ENCODE measurements at places on chromosomes 1 and 21.

GRCh38 chr1:27361044-27361402 lies 5.7 kb downstream of the MAP3K6 start:
- DNase-seq = no peak

GRCh38 chr1:85322655-85323054 lies 46.2 kb upstream of the BCL10 start:
- no peak for DNase-seq

DNA sequence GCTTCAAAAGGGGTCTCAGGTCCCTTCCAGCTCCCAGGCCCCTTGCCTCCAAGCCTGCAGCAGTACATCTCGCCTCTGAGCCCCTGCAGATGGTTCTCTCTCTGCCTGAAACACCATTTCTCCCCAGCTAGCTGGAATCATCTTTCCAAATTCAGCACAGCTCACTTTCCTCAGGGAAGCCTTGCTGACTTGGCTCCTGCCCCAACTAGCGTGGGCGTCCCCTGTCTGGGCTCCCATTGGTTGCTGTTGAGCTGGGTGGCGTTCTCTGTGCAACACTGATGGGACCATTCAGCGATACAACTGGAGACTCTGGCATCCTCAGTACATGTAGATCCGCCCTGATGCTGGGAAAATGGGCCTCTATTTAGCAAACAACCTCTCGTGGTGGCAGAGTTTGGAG lies 141.3 kb upstream of the IGSF21 start:
- no peak for DNase-seq

DNA sequence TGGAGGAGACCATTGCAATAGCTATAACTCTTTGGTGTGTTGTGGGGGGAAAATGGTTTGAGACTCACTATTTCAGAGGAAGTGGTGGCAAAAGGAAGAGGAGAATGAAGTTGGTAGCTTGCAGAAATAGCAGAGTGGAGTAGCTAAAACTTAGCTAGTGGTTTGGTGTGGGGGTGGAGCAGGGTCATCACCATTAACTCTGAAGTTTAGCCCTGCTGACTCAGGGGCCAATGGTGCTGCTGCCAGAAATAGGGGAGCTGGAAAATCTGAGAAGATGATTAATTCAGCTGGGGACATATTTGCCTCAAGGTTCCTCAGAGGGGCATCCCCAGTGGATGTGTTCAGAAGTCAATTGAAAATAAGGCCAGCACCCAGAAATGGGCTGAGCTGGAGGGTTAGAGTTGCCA lies 65.4 kb downstream of the RUNX1 start:
- DNase-seq = peak; percentile 27

GRCh38 chr1:59705466-59706302 lies 109.1 kb upstream of the HOOK1 start:
- DNase-seq = no peak

DNA sequence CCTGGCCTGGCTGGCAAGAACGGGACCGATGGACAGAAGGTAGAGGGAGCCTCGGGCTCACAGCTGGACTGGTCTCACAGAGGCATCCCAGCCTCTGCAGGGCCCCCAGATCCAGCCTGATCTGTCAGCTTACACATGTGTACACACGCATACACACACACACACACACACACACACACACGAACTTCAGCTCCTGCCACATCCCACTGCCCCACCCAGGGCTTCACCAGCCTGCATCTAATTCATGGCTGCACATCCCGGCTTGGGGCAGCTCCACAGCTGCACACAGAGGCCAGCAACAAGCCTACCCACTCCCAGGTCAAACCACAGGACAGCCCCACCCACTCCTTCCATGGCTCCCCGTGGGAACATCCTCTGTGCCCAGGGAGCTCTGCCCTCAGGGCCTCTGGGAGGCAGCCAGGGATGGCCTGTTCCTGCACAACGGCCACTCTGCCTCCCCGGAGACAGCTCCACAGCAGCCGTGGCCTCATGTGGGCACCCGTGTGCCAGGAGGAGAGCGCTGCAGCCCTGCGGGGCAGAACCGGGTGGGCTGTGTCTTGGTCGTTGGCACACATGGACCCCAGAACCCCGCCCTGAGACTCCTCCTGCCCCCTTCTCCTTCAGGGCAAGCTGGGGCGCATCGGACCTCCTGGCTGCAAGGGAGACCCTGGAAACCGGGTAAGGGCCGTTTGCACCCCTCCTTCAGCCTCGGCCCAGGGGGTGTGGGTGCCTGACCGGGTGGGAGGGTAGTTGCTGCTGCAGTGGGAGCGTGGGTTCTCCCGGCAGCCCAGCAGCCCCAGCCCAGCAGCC lies 19.1 kb downstream of the COL6A2 start:
- DNase-seq = no peak

- no peak for DNase-seq
These were observed 85.7 kb downstream of the BRINP2 start for GRCh38 chr1:177256153-177257075.

- no peak for DNase-seq
These were observed 807.3 kb upstream of the RGS18 start for GRCh38 chr1:191350938-191351337.

- no peak for DNase-seq
These were observed 1.9 kb upstream of the ERRFI1 start for GRCh38 chr1:8027748-8028570.

GRCh38 chr1:27523337-27524020 lies 33.5 kb upstream of the WASF2 start:
- DNase-seq = no peak

- no peak for DNase-seq
These were observed 5.0 kb downstream of the PALMD start for GRCh38 chr1:99650773-99651437.

DNA sequence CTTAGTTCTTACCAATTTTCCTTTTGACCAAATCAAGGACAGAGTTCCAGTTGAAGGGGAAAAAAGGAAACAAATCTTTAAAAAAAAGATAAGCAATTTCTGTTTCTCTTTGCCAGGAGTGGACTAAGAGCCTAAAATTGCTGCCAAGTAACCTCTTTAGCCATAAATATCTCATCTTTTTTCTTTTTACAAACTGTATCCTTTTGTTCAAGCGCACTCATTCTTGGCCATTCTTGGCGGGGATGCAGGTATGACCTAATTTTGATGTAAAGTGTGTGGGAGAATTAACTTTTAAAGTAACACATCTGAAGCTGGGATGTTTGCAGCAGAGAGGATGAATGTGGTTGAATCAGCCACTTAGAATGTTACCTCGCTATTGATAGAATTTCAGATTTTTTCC lies 13.4 kb upstream of the KIF1B start:
- DNase-seq = no peak

DNA sequence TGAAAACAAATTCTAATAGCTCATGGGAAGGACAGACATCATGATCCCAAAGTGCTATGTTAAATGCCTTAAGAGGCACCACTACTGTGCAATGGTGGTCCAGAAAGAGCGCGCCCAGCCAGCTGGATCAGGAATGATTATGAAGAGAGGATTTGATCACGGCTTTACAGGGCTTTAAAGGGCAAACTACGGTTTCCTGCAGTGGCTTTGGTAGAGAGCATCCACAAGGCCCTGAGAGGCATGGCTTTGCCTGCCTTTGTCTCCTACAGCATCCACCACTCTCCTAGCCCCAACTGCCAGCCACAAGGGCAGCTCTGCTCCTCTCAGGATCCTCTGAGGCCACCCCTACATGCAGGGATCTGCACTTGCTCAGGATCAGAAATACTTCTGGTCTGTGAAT lies 40.7 kb downstream of the ZNF281 start:
- DNase-seq = no peak

- no peak for DNase-seq
These were observed 39.7 kb upstream of the RUNX3 start for GRCh38 chr1:24969596-24970398.

- no peak for DNase-seq
These were observed 33.7 kb downstream of the GNB1 start for GRCh38 chr1:1857096-1857703.

DNA sequence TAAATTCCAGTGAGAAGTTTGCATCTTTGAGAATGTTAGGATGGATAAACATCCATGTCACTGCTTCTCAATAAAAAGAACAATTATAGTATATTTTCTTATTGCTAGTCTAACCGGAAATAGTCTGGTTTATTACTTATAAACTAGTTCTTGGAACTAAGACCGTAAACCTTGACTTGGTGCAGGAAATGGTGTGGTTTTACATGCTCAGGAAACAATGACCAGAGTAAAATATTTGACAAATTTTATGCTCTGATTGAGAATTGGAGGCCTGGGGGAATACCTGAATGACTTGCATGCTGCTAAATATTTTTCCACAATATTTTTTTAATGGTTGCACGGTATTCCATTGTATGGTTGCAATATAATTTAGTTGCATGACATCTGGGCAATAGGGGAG lies 76.3 kb downstream of the XCL2 start:
- no peak for DNase-seq

- DNase-seq = no peak
These were observed 12.6 kb upstream of the KLF18 start for GRCh38 chr1:44154049-44154448.

GRCh38 chr21:29726044-29726443 lies 213.8 kb downstream of the GRIK1 start:
- DNase-seq = no peak

- DNase-seq = no peak
These were observed 2.8 kb upstream of the RGS5 start for GRCh38 chr1:163205513-163205912.

GRCh38 chr1:11301601-11302000 lies 28.6 kb downstream of the UBIAD1 start:
- DNase-seq = no peak

- DNase-seq = no peak
These were observed 447 bp downstream of the TTC34 start for GRCh38 chr1:2801046-2801445.

DNA sequence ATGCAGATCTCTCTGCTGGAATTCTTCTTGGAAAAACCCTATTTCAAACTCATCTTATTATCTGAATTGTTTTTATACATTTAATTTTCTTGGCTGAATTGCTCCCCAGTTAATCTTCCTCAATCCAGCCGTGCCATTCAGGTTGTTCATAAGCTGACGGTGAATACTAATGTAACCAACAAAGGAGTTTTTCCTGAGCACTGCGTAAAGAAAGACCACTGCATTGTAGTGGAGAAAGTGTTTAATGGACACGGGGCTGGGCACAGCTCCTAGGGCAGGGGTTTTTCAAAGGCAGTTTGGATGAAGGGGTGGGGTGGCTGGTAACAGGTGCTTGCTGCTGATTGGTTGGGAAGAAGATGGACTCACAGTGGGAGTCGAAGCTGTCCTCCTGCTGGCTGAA lies 820.3 kb downstream of the ADGRL2 start:
- no peak for DNase-seq

DNA sequence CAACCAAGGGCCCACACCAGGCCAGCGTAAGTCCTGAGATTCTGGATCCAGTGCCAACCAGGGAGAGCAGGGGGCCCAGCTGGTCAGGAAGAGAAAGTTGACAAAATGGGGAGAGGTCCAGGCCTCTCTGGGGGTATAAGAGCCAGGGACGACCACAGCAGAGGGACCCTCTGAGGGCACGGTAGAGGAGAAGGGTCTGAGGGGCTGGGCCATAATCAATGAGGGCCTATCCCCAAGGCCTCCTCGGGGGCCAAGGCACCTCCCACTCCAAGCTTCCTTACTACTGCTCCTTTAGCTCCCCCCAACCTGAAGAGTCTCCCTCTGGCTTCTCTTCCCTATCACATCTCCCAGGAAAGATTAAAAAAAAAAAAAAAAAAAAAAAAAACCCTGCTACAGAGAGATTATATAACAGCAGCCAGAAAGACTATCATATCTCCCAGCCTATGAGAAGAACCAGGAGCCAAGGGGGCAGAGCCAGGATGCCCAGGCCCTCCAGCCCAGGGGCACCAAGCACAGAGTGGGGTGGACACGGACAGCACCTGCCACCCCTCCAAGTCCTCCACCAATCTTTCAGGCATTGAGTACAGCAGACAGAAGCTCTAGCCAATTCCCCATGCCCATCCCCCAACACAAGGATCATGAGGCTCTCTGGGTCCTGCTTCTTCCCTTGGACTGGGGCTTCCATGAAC lies 2.7 kb downstream of the MEF2D start:
- DNase-seq = no peak

- no peak for DNase-seq
These were observed 13.1 kb upstream of the TENT5B start for GRCh38 chr1:27025718-27026117.

DNA sequence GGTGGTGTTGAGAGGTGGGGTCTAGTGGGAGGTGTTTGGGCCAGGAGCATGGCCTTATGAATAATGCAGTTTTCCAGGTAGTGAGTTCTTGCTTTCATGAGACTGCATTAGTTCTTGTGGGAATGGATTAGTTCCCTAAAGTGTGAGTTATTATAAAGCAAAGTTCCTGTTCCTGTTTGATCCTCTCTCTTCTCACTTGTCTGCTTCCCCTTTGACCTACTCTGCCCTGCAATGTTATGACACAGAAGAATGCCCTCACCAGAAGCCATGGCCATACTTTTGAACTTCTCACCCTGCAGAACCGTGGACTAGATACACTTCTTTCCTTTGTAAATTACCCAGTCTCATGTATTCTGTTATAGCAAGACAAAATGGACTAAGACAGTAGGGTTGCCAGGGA lies 53.6 kb downstream of the MAP3K7CL start:
- no peak for DNase-seq

DNA sequence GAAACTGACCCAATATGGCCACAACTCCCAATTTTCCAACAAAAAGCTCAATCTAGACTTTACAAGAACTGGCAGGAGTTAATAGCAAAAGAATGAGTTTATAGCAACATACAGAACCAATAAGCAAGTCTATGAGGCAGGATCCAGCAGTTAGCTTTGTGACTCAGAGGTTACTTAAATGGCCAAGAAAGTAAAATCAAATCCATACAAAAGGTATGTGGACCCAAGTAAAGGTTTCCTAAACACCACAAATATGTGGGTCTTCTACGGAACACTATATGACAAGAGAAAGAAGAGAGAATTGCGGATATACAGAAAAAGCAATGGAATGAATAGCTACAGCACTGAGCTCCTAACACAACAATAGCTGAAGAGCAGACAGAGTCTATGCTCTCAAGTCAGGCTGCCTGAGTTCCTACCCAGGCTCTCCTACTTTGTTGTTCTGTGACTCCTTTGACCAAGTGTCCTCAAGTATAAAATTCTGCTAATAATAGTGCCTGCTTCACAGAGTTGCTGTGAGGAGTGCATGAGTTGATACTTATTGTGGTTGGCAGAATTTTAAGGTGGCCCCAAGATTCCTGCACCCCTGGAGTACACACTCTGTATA lies 204.3 kb downstream of the SMYD3 start:
- DNase-seq = no peak

- DNase-seq = no peak
These were observed 32.8 kb downstream of the ARID1A start for GRCh38 chr1:26728645-26729044.

GRCh38 chr21:46119637-46120271 lies 21.8 kb downstream of the COL6A2 start:
- no peak for DNase-seq

- no peak for DNase-seq
These were observed 111.0 kb upstream of the RAB4A start for GRCh38 chr1:229159668-229160544.

DNA sequence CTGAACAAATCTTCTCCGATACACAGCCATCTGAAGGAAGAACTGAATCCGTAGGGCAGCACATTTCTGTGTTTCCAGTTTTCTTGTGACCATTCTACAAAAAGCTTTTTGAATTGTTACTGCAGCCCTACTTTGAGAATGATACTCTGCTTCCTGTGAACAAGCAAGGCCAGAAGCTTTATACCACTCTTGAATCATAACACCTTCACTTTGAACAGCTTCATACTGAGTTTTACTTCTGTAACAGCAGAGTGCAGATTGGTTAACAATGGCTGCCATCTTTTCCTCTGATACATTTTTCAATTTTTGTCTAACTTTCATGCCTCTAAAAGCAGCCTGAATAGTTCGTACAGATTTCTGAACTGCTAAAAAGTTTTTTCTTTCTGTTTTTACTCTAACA lies 33.6 kb upstream of the F13B start:
- no peak for DNase-seq

Data from effector memory CD4-positive, alpha-beta T cell (primary cell).